ENCODE measurements at places on chromosomes 11 and 22.

DNA sequence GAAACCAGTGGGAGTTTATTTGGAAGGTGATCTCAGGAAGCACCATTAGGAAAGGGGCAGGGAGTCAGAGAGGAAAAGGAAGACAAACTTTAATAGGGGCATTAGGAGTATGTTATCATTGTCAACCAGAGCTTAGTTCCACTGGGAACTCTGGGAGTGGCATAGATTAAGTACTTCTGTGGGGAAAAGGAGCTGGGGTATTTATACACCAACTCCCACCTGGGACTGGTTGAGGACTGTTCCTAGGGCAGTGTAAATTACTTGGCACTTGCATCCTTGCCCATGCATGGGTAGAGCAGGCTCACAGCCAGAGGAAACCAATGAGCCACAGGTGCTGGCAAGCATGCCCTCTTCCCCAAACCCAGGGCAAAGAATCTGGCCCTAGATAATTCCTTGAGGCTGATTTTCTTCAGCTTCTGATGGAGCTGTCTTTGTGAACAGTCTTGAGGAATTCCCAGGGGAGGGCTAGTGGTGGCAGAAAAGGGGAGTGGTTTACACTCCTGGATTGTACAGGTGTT lies 541.2 kb downstream of the MIAT start:
- DNase-seq = no peak

- no peak for DNase-seq
Observed at GRCh38 chr11:128156486-128156885, 430.9 kb downstream of the ETS1 start.

GRCh38 chr22:20641198-20641892 lies 132.6 kb upstream of the SERPIND1 start:
- DNase-seq = no peak

GRCh38 chr11:110085255-110085838 lies 7.8 kb upstream of the ZC3H12C start:
- DNase-seq = no peak

DNA sequence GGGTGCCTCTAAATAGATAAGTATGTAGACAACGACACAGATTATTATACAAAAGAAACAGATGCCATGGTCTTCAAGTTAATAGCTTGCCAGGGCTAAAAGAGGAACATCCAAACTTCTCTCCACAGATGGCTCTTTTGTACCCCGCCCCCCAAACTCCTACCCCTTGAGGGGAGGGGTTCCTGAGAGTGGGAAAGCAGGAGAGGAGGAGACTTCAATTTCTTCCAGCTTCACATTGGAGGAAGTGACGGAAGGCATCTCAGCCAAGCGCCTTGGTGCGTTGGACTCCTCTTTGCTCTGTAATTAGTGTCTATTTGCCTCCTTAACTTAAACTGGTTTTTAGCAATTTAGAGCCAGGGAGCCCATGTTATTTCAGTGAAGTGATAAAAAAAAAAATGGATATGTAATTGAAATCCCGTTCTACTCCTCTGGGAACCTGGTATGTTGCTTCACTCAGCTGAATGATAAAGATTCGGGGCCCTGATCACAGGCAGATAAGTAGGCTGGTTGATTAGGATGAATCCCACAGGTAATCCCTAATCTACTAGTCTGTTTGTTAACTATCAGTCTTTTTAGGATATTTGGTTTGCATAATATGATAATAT lies 580.9 kb upstream of the CADM1 start:
- no peak for DNase-seq

GRCh38 chr11:119889728-119890280 lies 160.8 kb upstream of the NECTIN1 start:
- DNase-seq = no peak

GRCh38 chr11:70140711-70141485 lies 62.2 kb upstream of the FADD start:
- DNase-seq = no peak

GRCh38 chr22:42770941-42771647 lies 50.4 kb upstream of the A4GALT start:
- DNase-seq = no peak

DNA sequence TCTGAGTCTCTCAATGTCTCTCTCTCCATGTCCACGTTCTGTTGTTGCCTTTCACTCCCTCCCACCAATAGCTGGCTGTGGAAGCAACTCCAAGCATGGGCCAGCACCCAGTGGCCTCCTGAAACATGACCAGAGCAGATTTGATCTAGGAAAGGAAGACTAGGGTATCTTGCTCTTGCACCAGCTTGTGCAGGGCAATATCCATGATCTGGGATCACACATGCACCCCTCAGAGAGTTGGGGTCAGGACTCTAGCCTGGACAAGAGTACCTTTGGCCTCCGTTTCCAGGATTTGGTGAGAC lies 34.5 kb upstream of the RIC3 start:
- no peak for DNase-seq

GRCh38 chr11:66263785-66264184 lies 4.7 kb upstream of the RAB1B start:
- no peak for DNase-seq

GRCh38 chr11:96279018-96279895 lies 63.7 kb downstream of the MAML2 start:
- no peak for DNase-seq

GRCh38 chr11:77668760-77669159 lies 31.2 kb upstream of the CLNS1A start:
- DNase-seq = no peak

DNA sequence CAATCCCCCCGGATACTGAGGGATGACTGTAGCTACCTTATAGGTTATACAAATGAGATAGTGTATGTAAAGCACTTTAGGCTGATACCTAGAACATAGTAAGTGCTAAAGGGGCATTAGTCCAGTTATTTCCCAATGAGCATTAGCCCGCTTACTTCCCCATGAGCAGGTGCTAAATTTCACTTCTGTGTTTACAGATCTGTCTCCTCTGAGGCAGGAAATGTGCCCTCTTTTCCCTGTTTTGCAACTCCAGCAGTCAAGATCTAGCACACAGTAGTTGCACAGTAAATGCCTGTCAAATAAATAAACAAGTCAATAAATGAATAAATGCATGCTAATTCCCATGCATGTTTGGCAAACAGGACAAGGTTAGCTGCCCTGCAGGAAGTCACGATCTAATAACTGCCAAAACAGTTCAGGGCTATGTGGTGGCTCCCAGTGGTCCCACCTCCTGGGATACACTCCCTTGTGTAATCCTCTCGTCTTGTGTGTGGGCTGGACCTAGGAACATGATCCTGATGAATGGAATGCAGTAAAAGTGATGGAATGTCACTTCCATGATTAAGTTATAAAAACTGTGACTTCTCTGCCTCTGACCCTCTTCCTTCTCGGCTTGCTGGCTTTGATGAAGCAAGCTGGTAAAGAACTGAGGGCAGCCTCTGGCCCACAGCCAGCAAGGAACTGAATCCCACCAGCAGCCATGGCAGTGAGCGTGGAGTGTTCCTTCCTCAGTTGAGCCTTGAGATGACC lies 459.0 kb downstream of the SOX6 start:
- DNase-seq = no peak

GRCh38 chr11:127470306-127470884 lies 469.8 kb upstream of the KIRREL3 start:
- DNase-seq = no peak

- no peak for DNase-seq
Observed at GRCh38 chr11:129077191-129077590, 114.9 kb downstream of the ARHGAP32 start.

DNA sequence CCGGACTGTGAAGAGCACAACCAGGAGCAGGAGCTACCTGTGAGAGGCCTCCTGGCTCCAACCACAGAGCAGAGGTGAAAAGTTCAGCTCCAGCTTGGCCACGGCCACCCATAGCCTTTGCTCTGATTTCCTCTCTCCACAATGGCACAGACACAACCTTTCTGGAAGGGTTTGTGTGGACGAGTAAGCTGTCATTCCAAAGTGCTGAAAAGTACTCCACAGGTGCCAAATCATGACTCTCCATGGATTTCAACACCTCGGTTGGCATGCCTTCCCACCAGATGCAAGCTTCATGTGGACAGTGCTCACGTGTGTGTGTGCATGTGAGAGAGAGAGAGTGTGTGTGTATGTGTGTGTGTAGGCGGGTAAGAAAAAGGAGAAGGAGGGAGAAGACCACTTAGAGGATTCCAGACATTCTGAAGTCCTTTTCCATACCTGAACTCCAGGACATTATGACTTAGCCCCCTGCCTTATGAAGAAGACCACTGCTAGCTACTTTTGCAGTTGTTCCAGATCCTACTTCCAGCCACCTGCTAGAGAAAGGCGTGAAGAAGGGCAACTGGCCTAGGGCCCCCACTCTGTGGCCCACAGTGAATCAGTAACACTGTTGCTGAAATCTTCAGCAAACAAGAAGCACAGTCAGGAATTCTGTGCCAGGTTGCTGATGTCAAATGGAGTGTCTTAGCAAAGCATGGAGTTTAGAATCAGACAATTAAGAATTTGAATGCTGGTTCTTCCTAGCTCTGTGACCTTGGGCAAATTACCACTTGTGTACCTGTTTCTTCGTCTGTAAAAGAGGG lies 13.9 kb upstream of the NAV2 start:
- DNase-seq = no peak

DNA sequence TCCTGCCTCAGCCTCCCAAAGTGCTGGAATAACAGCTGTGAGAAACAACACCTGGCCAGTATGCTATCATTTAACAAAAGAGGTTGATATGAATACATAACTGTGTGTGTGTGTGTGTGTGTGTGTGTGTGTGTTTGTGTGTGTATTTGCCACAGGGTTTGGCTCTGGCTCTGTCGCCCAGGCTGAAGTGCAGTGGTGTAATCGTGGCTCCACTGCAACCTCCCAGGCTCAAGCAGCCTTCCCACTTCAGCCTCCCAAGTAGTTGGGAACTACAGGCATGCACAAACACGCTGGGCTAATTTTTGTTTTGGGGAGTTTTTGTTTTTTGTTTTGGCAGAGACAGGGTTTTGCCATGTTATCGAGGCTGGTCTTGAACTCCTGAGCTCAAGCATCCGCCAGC lies 4.7 kb downstream of the SPA17 start:
- no peak for DNase-seq

DNA sequence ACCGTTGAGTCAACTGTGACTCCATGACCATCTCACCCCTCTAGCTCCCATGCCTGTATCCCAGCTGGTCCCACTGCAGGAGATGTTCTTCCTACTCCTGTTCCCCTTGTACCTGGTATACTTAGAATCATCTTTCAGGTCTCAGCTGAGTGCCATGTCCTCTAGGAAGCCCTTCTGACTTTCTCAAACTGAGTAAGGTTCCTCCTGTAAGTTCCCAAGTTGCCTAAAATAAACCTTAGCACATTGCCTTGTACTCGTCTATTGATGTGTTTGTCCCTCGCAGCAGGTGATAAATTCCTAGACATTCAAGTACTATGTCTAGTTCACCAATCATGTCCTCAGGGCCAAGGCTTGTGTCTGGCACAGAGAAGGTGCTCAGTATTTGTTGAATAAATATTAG lies 18.4 kb upstream of the ASCC2 start:
- DNase-seq = no peak

DNA sequence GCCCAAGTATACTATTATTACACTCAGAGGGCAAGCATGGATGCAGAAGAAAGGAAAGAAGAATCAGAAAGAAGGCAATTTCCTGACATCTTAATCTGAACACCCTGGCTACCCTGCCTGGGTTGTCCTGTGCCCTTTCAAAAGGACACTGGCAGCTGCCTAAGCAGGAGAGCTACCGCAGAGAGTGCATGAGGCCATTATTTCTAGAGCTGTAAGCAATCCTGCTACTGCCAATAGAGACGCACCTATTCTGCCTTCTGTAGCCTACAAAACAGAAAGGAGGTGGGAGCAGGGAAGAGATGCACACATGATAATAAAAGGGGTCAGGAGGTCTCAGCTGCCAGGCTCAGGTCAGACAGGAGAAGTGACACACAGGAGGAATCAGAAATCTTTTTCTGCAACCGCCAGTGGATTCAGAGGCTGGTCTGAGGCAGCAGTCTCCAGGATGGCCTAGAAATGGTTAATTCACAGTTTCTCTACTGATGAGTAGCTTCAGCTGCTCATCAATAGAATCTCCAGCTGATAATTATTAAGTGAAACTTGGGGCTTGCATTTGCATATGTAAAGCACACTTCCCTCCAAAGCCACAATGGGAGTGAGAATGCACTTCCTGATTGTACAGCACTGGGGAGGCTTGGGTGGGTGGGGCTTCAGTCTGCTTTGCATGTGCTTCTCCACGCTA lies 253.9 kb downstream of the LARGE1 start:
- DNase-seq = no peak

GRCh38 chr22:37182101-37182948 lies 5.7 kb downstream of the C1QTNF6 start:
- no peak for DNase-seq

DNA sequence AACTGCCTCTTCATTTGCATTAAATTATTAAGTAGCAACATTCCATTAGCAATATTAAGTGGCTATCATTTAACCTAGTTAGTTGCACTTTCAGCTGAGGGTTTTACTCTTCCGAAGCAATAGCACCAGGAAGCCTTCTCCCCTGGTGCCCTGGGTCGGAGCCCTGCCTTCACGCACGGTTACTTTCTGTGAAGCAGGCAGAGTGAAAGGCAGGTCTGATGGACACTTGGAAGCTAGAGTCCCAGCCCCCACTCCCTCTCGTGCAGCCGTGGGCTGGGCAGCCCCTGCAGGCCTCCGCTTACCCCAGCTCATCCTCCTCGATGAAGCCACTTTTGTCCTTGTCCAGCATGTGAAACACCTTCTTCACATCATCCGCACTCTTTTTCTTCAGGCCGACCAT lies 2.0 kb downstream of the PVALB start:
- DNase-seq = no peak

DNA sequence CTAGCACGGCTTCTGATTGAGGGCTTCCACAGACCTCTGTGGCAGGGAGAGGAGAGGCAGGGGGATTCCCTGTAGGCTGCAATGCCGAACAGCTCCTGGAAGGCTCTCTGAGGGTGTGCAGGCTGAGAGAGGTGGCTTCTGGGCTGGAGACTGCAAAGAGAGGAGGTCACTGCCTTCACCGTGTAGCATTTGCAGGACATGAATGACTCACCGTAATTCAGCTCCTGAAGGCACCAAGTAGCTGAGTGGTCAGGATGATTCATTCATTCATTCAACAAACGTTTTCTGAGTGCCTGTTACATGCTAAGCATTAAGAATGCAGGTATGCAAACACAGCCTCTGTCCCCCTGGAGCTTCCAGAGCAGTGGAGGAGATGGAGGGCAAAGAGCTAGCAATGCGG lies 18.0 kb upstream of the EIF3D start:
- no peak for DNase-seq

DNA sequence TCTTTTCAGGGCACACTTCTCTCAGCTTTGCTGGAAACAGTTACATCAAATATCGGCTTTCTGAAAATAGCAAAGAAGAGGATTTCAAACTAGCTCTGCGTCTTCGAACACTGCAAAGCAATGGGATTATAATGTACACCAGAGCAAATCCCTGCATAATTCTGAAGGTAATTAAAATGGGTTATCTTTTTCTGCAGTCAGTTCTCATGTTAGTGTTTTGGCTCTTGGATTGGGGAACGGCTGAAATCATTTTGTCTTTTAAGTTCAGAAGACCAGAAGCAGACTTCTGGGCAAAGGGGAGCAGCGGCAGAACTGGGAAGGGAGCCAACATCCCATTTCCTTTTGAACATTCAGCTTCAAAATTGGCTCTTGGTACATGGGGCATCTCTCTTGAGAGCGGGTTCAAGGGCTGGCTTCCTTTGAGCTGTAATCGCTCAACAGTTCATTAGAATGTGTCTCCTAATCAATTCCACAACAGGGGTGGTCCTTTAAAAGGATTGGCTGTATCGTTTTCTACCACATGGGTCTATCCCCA lies 110.2 kb upstream of the MTNR1B start:
- no peak for DNase-seq

GRCh38 chr11:26234451-26234850 lies 97.5 kb upstream of the ANO3 start:
- no peak for DNase-seq
